ENCODE measurements at places on chromosomes 6 and 20. TPM values are rescaled to one million over a fixed set of nuclear protein-coding genes. Genes with fewer than 3 reads are reported as not detected.

Gene TULP1
- total RNA-seq, result not detected

Gene INSM1
- 0.11 TPM for total RNA-seq

Gene TINAG
- not detected for total RNA-seq

Gene TCF15
- total RNA-seq, result 0.82 TPM

Gene WFDC10A
- total RNA-seq, result not detected

Gene AP5S1
- total RNA-seq, result 20.7 TPM

GRCh38 chr20:1184638-1185315, at the start of gene TMEM74B:
TMEM74B (minus strand) TSS chr20:1184981; CDS start chr20:1183801, 1,180 bp downstream.
- no peak for DNase-seq

DNA sequence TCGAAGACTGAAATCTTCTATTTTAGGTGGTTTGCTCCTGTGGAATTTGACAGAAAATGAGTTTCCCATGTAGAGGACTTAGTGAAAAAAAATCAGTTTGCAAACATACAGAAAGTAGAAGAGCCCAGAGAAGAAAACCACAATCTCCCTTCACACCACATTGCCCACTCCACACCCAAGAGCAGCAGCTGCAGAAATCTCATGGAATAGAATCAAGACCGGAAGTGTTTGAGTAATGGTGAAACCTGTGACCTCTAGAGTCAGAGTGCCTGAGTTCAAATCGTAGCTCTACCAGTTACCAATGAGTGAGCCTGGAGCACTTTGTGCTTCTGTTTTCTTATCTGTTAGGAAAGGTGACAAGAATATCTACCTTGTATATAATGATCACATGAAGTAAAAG, 4.6 kb downstream of the SIRPG start:
- no peak for DNase-seq

DNA sequence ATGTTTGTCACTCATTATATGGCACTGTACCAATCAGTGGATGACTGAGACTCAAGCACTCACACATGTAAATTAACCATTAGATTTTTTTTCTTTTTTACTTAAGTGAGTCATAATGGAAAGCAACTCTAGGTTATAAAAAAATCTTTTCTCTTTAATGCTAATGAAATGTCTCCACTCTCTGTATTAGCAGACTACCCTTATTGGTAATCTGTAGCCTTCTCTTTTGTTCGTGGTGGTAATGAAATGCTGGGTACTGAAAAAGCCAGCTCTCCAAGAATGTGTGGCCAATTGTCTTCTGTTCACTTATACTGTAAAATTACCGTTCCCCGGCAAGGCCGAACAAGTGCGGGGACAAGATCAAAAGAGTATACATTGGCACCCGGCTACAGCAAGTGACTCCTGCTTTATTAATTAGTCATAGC, 69.0 kb downstream of the AFG1L start:
- DNase-seq, result no peak

DNA sequence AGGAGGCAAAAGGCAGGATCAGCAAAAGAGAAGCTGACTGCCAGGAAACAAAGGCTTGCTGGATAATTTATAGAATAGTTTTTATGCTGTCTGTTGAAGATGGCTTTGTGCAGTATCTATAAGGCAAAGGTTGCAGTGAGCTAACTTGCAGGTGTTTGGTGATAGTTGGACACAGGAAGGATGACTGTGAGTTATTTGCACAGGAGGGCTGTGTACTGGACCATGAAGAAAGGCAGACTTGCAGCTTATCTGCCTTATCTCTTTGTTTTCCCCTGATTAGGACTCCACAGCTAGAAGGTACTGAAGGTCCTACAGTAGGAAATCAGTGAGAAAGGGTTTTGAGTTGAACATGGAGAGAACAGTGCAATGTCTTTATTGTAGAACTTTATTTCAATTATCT, 2.1 kb downstream of the BTN1A1 start:
- DNase-seq, result no peak

GRCh38 chr20:21232546-21233280, 70.4 kb upstream of the XRN2 start:
- DNase-seq, result no peak

GRCh38 chr6:109227646-109228045, 132.3 kb downstream of the CEP57L1 start:
- DNase-seq, result no peak

- DNase-seq, result peak; percentile 98
Observed at GRCh38 chr6:86331265-86331840, 606.0 kb upstream of the HTR1E start.

- DNase-seq, result peak; percentile 87
Observed at GRCh38 chr6:47434372-47435253, 43.0 kb upstream of the CD2AP start.

DNA sequence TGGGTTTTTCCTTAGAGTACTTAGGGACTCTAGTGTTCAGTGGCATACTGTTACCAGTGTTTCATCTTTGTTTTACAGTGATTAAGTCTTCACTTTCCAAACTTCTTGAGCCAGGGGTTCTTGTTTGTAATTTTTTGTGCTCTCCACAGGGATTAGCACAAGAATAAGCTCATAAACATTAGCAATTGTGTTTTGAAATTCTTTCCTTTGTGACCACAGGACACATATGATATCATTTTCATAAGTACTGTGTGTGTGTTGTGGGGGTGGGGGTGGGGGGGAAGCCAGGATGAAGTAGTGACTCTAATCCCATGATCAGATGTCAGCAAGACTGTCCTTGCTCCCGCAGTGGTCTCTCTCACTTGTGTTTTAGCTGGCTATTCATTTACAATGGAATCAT, 101.5 kb upstream of the SCP2D1 start:
- DNase-seq, result no peak

DNA sequence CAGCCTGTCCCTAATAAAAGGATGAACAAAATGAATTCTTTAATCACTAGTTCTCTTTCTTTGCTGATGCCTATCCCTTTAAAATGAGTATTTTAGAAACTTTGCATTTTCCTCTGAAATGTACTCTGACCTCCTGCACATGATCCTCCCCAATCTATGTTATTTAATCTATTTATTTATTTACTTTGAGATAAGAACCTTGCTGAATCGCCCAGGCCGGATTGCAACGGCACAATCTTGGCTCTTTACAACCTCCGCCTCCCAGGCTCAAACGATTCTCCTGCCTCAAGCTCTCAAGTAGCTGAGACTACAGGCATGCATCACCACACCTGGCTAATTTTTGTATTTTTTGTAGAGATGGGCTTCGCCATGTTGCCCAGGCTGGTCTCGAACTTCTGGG, 27.9 kb downstream of the ADTRP start:
- DNase-seq, result no peak

GRCh38 chr6:159082039-159082815, 37.4 kb upstream of the TAGAP start:
- DNase-seq, result no peak

- DNase-seq, result peak; percentile 82
Observed at GRCh38 chr6:125095580-125096301, 57.8 kb upstream of the TPD52L1 start.

GRCh38 chr6:28142446-28142845, 763 bp downstream of the ZKSCAN8 start:
- no peak for DNase-seq

GRCh38 chr6:142944124-142945048, 590 bp downstream of the HIVEP2 start:
- DNase-seq, result peak; percentile 95

DNA sequence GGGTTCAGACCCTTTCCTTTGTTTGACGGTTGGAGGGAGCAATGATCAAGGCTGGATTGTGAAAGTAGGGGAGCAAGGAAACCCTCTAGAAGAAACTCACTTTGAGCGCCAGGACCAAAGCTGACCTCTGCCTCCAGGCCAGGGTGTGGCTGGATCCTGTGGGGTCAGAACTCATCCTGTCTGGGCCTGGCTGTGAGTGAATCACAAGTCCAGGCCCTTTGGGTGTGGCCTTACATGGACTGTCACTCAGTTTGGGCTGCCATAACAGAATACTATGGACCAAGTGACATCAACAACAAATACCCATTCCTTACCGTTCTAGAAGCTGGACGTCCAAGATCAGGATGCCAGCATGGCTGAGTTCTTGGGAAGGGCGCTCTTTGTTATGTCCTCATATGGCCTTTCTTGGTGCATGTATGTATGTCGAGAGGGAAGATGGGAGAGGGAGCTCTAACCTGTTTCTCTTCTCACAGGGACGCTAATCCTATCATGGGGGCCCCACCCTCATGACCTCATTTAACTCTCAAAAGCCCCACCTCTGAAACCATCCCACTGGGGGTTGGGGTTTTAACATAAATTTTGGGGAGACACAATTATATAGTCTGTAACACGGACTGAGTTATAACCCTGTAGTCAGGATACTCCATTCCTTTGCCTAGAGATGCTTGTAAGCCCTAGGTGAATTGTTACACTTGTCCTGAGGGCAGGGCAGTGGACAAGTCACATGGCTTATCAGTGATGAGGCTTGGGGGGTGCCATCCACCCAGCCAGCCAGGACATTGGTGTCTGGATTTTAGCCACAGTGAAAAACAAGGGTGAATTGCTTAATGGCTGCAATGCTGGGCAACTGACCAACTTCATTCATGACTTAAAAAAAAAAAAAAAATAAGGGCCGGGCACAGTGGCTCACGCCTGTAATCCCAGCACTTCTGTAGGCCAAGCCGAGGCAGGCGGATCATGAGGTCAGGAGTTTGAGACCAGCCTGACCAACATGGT, 80.0 kb downstream of the TRMT11 start:
- no peak for DNase-seq

DNA sequence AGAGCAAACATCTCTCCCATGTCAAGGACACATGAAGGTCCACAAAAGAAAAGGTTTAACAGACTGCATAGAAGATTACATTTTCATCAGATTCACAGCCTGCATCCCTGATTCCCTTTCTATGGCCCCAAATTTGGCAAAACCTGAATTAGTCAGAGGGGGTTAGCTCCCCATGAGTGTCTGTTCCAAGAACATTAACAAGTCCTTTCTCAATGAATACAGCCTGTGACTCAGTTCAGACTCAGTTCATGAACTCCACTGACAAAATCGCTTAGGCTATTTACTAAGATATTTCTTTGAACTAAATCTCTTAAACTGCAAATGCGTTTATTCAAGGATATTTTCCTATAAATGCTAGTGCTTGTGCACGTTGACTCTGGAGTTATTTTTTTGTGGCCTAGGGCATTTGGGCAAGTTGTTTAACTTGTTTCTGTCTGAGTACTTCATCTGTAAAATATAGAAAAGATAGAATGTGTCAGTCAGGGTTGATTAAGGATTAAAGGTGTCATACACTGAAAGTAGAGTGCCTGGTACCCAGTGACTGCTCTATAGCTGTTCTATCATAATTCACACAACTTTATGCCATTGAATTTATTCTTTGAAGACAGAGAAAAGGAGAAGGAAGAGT, 422.6 kb downstream of the HTR1B start:
- no peak for DNase-seq

GRCh38 chr6:53939830-53940229, 145.0 kb downstream of the LRRC1 start:
- no peak for DNase-seq

DNA sequence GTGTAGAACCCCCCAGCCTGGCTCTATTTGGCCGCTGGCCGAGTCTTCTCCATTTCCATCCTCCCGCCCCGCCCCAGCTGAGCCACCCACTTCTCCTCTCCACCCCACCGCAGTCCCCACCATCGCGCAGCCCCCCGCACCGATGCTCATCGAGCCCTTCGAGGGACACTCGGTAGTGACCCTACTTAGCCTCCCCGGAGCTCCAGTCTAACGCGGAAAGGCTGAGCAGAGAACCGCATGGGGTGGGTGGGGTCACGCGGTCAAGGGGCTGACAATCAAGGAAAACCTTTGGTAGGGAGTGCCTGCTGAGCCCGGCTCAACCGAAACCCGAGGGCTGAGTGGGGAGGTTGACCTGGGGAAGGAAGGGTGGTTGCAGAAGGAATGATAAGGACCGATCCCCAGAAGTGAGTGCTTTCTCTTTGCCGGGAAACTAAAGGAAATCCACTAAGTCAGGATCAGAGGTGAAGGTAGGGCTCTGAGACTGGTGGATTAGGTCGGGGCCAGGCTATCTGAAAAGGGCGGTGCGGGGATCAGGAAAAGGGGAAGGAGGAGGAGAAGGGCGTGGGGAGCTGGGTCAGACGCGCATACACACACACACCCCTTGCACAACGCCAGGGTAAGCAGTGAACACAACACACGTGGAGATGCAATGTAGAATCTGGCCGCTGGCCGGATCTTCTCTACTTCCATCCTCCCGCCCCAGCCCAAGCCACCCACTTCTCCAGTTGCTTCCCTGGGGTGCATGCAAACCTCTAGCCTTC, 49.8 kb downstream of the CPXM1 start:
- peak; percentile 60 for DNase-seq

DNA sequence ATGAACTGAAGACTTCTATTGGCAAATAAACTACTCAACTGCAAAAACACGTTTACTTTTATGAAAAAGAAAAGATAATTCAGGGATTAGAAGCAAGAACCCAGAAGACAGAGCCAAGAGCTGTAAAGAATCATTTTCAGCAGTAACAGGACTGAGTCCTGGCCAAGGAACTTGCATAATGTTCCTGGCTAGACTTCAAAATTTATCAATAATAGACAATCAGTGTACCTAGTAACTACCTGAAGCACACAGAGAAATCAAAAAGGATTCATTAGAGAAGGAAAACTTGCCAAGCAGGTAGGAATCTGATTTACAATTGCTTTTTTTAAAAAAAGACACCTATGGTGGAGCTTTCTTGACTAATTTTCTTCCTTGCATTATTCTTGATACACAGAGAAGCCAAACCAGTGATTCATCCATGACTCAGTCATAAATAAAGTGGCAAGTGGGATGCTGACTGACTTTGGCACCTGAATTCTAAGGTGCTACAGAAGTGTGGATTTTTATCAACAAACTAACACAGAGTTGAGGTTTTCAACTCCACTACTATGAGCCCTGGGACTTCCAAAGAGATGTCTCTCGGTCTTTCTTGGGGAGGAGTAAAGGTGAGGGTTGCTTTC, 281.3 kb downstream of the BMP7 start:
- DNase-seq, result no peak

- no peak for DNase-seq
Observed at GRCh38 chr6:137352859-137353258, 133.7 kb upstream of the IFNGR1 start.

DNA sequence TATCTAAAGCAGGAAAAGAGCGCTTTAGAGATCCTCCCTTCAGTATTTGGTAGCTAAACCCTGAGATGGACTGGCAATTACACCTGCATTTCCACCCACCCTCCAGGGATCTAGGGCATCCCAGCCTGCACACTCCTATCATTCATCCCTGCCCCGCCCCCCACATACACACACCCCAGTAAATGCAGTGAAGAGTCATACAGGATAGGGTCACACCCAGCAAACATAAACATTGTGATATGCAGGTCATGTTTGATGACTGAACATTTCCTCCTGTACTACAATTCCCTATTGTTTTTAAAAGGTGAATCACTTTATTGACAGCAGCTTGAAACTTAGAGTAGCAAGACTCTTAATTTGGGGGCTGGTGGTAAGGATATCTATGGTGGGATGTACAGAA, 112.9 kb downstream of the FOXO3 start:
- DNase-seq, result no peak

GRCh38 chr6:148747471-148748165, 788 bp downstream of the UST start:
- peak; percentile 61 for DNase-seq

DNA sequence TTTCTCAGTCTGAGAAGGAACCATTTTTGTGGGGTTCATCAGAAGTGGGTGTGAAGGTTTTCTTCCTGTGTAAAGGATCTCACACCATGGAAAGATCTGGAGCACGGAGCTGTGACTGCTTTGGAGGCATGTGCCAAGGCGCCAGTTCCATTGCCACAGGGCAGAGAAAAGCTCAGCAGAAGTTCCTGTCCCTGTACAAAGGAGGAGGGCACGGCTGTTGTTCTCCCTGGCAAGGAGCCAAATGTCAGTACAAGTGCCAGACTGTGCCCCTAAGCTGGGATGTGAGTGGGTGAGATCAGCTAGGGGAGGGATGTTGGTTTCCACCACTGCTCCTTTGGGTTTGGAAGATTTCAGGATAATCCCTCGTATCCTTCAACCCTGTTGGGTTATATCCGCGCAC, 117.3 kb downstream of the CRYBG1 start:
- no peak for DNase-seq

Measured in lung (tissue), 17 donors.